AG10803 (cell line): ENCODE measurements at places on chromosomes 4 and X.

DNA sequence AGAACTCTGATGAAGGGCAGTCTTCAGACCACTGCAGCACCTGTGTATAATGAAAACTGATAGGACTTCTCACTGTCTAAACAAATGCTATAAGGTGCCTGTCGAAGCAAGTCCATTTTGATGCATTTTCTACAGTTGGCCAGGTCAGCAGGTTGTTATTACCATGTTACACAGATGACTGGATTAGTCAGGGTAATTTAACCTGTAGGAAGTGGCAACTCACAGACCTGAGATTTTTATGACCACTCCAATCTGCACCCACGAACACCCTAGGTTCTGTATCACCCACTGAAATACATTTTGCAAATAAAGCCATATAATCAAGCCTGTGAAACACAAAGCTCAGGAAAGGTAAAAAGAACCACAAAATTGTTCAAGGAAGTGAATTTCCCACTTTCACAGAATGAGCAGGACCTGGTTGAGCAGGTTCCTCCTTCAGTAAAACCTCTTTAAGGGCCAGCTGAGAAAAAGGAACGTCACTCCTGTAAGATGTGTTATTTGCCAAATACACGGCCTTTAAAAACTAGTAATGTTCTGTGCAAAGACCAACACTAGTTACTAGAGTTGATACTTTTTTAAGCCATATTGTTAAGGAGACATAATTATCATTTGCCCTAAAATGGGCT, 12.7 kb downstream of the MAML3 start:
- no peak for DNase-seq

GRCh38 chr4:111128327-111128726, 505.4 kb upstream of the PITX2 start:
- no peak for DNase-seq

- DNase-seq: no peak
These were observed 14.4 kb upstream of the ATOH1 start for GRCh38 chr4:93814141-93814540.

- DNase-seq: no peak
These were observed 49.5 kb upstream of the MAN2B2 start for GRCh38 chr4:6525474-6525873.

GRCh38 chrX:18927558-18927957, 56.4 kb downstream of the PHKA2 start:
- DNase-seq: no peak

- no peak for DNase-seq
These were observed 13.0 kb upstream of the NDUFC1 start for GRCh38 chr4:139315221-139315675.

GRCh38 chrX:40755291-40756249, 20.2 kb upstream of the MED14 start:
- peak; percentile 52 for DNase-seq
